ENCODE measurements at places on chromosomes 6 and 20.

- H3K4me1 ChIP-seq: no peaks in the 10 kb centered on the region
- no peak overlapping the region for H3K27ac ChIP-seq
- H3K36me3 ChIP-seq: no peaks in the 10 kb centered on the region
Observed at GRCh38 chr6:169837529-169838250, 86.3 kb downstream of the ERMARD start.

DNA sequence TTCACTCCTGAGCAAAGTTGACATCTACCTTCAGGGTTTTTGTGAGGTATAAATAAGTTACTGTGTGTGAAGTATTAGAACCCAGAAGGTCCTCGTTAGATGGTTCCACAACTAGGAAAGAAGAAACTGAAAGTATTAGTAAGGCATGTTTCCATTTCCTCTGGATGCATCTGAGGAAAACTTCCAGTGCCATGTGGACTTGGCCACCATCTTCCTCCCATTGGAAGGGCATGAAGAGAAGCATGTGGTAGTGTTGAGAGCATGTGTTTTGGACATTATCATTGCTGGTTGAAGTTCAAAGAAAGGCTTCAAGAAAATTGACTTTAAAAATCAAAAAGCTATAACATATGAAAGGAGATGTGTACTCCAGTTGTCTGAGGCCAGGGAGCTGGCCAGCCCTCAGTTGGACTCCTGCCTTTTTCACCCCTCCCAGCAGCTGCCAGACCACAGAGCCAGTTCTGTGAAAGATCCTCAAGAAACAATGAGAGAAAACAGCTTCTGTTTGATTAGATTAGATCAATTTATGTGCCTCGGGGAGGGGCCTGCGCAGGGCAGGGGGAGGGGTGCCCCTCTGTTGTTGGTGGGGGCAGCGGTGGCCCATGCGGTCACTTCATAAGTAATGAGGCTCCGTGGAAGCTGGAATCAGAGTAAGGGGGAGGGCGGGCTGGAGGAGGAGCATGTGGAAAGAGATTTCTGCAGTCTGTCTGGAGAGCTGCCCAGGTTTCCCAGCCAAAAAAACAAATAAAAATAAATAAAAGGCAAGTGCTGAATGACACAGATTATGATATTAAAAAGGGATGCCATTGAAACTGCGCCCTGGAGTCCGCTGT, 154.0 kb downstream of the JARID2 start:
- no peaks in the 10 kb centered on the region for H3K36me3 ChIP-seq
- no peaks in the 10 kb centered on the region for H3K27me3 ChIP-seq
- H3K27ac ChIP-seq: no peak overlapping the region
- H3K4me1 ChIP-seq: peaks cover 72% of the 10 kb centered on the region
- H3K4me3 ChIP-seq: no peak overlapping the region
- DNase-seq: no peak

GRCh38 chr6:158287047-158287446, 25.2 kb upstream of the TULP4 start:
- H3K27ac ChIP-seq: no peak overlapping the region
- no peak overlapping the region for H3K4me3 ChIP-seq
- H3K27me3 ChIP-seq: no peaks in the 10 kb centered on the region
- H3K36me3 ChIP-seq: no peaks in the 10 kb centered on the region

DNA sequence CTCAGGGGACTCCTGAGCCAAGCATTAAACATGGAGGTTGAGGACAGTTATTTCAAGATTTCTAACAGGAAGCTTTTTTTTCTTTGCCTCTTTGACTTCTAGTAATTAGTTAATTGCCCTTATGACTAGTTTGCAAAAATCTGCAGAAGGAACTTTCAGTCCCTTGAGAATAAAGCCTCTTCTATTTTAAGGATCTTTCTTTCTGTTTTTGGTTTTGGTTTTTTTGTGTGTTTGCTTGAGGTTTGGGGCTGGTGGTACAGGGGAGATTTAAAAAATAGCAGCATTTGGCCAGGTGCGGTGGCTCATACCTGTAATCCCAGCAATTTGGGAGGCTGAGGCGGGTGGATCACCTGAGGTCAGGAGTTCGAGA, 259.3 kb downstream of the BMP7 start:
- no peak for DNase-seq
- H3K4me3 ChIP-seq: no peak overlapping the region
- no peaks in the 10 kb centered on the region for H3K27me3 ChIP-seq
- H3K27ac ChIP-seq: no peak overlapping the region

DNA sequence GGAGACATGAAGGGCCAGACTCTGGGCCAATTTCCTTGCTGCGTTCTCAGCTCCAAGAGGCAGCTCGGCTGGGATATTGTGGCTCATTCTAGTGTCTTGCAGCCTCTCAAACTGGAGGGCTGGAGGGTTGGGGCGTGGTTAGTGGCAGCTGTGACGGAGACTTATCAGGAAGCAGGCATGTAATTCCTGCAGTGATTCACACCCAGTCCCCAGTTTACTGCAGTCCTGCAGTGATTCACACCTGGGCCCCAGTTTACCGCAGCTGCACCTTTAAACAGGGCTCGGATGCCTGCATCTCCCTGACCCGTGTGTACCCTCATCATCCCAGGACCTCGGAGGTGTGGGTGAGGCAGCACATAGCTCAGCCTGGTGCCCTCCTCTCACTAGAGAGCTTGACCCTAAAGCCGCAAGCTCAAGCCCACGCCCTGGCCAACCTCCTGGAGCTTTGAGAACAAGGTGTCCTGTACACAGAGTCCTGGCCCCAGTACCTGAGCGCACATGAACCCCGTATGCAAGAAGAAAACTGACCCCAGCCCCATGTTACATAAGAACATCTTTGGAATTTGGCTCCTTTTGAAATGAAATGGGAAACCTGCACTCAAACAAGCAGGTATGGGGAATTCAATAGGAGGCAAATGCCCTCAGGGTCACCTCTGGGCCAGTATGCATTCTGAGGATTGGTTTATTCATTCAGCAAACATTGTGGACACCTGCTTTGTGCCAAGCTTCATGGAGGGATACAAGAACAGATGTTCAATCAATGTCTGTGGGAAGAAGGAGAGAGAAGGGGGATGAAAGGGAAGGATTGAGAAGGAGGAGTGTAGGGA, 55.3 kb upstream of the FAM83D start:
- no peaks in the 10 kb centered on the region for H3K27me3 ChIP-seq
- H3K27ac ChIP-seq: peak overlapping the region; percentile 25
- no peak overlapping the region for H3K4me3 ChIP-seq
- peak; percentile 35 for DNase-seq
- no peaks in the 10 kb centered on the region for H3K36me3 ChIP-seq
- peaks cover 62% of the 10 kb centered on the region for H3K4me1 ChIP-seq

DNA sequence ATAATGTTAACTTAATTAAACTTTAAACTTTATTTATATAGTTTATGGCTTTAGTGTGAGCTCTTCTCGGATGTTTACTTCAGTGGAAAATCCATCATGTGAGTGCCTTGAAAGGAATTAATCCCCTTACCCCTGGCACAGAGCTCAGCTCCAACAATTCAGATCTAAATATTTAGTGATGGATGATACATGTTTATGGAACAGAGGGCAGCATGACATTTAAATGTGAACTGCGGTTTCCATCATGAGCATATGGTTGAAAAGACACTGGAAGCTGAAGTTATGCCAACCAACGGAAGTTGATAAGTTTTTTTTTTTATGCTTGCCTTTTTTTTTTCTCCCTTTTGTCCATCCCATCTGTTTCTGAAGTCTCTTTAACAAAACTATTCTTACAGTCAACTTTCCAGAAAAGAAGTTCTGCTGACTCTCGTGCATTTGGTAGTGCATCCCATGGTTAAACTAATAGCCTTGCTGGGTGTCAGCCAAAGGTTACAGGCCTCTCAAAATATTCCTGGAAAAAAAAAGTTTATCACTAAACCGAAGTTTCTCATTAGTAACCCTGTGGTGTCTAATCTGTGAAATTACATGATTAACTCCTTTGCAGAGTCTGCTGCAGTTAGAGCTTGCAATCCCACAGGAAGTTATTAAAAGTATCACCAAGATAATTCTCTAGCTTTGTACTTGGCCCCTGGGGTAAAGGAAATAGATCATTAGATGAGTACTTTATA, 243.9 kb upstream of the TCF21 start:
- no peak overlapping the region for H3K4me3 ChIP-seq
- no peaks in the 10 kb centered on the region for H3K4me1 ChIP-seq
- no peak for DNase-seq
- H3K27ac ChIP-seq: no peak overlapping the region
- H3K27me3 ChIP-seq: no peaks in the 10 kb centered on the region

- H3K36me3 ChIP-seq: peaks cover 12% of the 10 kb centered on the region
- peak overlapping the region; percentile 97 for H3K27ac ChIP-seq
- H3K4me1 ChIP-seq: peaks cover 26% of the 10 kb centered on the region
- no peaks in the 10 kb centered on the region for H3K27me3 ChIP-seq
Observed at GRCh38 chr6:32969685-32970412, 1.5 kb downstream of the BRD2 start.

DNA sequence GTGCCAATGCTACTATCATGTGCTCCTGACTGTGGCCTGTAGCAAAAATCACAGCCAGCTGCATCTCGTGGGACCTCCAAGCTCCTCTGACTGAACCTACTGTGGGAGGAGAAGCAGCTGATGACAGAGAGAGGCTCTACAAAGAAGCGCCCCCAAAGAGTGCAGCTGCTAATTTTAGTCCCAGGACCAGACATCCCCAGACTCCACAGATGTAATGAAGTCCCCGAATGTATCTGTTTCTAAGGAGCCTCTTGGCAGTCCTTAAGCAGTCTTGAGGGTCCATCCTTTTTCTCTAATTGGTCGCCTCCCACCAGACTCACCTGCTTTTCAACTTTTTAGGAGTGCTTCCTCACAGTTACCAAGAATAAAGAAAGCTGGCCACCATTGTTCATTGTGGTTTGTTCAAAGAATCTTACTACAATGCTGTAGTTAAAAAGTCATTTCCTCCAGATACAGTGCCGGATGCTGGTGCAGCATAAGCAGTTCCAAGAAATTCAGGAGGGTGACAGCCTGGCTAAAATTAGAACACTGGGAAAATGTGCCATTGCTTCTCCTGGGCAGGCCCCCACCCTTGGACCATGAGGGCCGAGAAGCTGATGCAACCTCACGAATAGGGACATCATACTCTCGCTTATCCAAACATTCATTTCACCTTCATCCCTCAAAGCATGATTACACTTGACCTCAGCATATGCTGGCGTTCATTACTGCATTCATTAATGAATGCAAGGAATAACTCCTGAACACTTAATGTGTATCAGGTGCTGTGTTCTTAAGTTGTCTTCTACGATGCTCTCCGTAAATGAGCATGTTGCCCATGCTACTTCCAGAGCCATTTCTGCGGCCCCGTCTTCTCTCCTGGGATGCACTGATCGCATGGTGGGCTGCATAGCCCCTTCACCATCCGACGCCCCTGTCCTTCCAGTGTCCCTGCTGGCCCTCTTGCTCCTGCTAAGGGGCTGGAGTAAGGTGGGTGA, 66.4 kb downstream of the LY86 start:
- H3K4me3 ChIP-seq: peak overlapping the region; percentile 2
- no peaks in the 10 kb centered on the region for H3K36me3 ChIP-seq
- DNase-seq: peak; percentile 14
- H3K4me1 ChIP-seq: peaks cover 62% of the 10 kb centered on the region
- H3K27ac ChIP-seq: no peak overlapping the region

DNA sequence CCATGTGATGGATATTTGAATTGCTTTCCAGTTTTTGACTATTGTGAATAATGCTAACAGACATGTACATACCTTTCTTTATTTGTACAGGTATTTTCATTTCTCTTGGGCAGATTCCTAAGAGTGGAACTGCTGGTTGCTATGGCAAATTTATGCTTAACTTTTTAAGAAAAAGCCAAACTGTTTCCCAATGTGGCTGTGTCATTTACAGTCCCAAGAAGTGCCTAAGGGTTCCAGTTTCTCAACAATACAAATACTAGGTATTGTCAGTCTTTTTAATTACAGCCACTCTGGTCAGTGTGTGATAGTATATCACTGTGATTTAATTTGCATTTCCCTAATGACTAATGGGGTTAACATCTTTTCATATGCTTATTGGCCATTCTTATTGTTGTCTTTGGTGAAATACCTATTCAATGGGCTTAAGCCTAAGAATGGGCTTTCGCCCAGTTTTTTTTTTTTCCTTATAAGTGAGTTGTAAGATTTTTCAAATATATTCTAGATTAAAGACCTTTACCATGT, 10.3 kb downstream of the REPS1 start:
- no peaks in the 10 kb centered on the region for H3K27me3 ChIP-seq
- peaks cover 25% of the 10 kb centered on the region for H3K4me1 ChIP-seq
- DNase-seq: no peak
- H3K4me3 ChIP-seq: no peak overlapping the region

DNA sequence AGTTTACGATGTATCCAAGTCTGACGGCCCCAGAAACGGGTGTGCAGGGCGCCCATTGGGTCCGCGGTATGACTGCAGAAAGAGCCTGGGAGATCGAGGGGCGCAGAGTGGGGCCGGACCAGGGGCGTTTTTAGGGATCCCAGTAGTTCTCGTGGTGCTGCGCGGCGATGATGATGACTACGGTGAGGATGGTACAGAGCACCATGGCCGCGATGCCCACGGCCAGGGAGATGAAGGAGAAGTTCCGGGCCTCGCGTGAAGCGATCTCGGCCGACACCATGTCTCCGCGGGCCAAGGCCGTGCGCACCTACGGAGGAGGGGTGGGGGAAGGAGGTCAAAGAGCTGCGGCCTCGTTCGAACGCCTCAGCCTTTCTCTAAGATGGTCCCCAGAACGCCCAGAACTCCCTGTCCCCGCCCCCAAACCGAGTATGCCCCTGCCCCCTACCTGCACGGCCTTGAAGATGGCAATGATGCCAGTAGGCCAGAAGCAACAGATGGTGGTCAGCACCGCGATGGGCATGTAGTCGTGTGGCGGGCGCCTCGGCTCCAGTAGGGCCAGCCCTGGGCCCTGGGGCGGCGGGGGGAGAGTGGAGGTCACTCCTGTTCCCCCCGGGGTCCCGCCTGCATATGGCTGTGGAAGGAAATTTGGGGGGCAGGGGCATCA, 2.5 kb downstream of the PRRT1 start:
- peaks cover 14% of the 10 kb centered on the region for H3K4me1 ChIP-seq
- H3K4me3 ChIP-seq: no peak overlapping the region
- H3K27ac ChIP-seq: no peak overlapping the region
- H3K27me3 ChIP-seq: no peaks in the 10 kb centered on the region
- H3K36me3 ChIP-seq: no peaks in the 10 kb centered on the region

DNA sequence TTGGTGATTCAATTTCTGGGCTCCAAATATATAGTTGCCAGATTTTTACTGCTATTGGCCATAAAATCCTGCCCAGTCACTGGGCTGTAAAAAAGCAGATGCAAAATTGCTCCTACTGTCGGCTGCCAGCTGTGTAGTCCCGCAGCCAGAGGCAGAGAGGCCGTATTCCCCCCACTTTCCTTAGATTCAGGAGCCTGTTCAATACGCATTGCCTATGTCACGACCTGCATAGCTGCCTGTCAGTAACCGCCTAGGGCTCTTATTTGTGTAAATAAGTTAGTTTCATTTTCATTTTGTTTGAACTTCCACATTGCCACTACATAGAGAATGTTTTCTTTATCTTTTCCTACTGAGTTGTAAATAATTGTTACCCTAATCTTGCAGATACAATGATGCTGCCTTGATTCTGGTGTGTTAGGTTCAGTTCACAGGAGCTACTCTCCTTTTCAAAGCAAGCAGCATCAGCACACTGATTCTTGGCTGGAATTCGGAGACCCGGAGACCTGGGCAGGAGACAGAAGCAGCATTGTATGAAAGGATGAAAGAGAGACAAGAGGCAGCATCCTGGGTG, 46.0 kb upstream of the UST start:
- peak overlapping the region; percentile 61 for H3K4me3 ChIP-seq
- H3K27me3 ChIP-seq: no peaks in the 10 kb centered on the region
- no peak overlapping the region for H3K27ac ChIP-seq
- H3K36me3 ChIP-seq: no peaks in the 10 kb centered on the region
